Epithelial cell of prostate (primary cell): ENCODE measurements at places on chromosomes 7 and 10.

DNA sequence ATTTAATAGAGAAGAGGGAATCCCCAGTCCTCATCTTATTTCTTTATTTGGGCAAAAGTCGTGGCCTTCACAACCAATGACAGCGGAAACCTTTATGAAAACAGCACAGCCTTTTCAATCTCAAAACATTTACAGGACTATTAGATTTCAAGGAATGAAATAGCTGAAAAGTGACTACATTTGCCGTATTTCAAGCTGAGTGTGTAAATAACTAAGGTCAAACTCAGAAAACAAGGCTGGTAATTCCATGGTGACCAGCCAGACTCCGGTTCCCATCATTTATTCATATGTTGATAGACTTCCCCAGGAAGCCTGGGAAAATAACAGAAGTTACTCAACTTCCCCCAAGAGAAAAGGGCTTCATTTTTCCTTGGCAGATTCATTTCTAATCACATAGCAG, 457.3 kb upstream of the NFE2L3 start:
- no peak for DNase-seq

DNA sequence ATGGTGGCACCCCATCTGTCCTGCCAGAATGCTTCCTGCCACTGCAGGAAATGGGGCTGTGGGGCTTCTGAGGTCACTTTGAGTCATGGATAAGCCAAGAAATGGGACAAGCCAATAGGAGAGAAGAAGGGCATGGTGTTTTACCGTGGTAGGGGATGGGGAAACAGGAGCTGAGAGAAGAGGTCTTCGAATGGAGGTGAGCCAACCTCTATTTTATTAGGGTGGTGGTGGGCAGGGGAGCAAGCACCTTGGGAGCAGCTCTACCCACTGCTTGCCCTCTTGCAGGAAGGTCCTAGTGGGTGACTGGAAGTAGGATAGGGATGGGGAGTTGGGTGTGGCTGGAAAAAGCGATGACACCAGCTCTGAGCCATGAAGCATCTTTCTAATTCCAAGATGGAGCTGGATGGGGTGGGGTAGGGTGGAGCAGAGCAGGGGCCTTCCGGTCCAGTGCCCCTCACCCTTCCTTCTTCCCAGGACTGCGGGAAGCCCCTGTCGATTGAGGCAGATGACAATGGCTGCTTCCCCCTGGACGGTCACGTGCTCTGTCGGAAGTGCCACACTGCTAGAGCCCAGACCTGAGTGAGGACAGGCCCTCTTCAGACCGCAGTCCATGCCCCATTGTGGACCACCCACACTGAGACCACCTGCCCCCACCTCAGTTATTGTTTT, 9.1 kb downstream of the ZYX start:
- no peak for DNase-seq

DNA sequence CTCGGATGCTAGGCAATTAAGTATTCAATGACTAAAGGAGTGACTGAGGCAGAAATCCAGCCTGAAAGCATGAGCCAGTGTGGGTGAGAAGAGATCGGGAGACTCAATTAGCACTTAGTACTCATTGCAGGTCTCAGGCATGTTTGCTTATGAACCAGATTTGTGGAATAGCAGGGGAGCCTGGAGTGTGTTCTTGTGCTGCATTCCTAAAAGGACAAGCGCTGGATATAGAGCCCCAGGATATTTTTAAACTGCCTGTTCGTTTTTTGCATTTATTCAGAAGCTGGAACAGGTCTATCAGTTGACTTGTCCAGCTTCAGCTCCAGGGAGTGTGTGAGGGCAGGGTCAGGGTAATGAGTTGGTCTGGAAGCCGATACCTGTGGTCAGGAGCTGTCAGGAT, 120.3 kb downstream of the BMPER start:
- no peak for DNase-seq

GRCh38 chr10:30775779-30776591, 146.4 kb upstream of the LYZL2 start:
- no peak for DNase-seq

GRCh38 chr10:72736176-72736827, 44.4 kb downstream of the MCU start:
- DNase-seq: no peak

- no peak for DNase-seq
Measured at GRCh38 chr7:44681645-44682044, 67.0 kb upstream of the ZMIZ2 start.

- no peak for DNase-seq
Measured at GRCh38 chr10:76675951-76676587, 961.5 kb downstream of the KCNMA1 start.

GRCh38 chr7:74439541-74439940, 14.2 kb upstream of the GTF2IRD1 start:
- no peak for DNase-seq

GRCh38 chr10:14671386-14671831, 103.3 kb downstream of the FAM107B start:
- no peak for DNase-seq

DNA sequence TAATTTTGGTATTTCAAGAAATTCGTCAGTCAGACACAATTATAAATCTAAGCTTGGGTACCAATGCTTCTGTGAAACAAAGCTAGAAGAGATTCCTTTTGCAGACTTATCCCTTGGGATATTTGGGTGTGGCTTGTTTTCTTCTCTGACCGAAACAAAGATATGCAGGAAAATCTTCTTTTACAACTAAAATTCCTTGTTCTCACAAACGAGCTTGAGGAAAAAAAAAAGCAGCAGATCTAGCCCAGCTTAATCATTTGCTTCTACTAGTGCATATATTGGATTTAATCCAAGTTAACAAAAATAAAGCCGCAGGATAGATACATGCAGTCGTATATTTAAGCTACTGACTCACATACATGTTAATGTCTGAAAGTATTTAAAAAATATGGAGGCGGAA, 104.2 kb downstream of the PRTFDC1 start:
- no peak for DNase-seq

- no peak for DNase-seq
Measured at GRCh38 chr10:132724446-132724845, 61.5 kb downstream of the NKX6-2 start.

- no peak for DNase-seq
Measured at GRCh38 chr10:13483073-13483472, 45.7 kb downstream of the BEND7 start.

- DNase-seq: no peak
Measured at GRCh38 chr7:49151146-49151545, 226.8 kb downstream of the CDC14C start.

DNA sequence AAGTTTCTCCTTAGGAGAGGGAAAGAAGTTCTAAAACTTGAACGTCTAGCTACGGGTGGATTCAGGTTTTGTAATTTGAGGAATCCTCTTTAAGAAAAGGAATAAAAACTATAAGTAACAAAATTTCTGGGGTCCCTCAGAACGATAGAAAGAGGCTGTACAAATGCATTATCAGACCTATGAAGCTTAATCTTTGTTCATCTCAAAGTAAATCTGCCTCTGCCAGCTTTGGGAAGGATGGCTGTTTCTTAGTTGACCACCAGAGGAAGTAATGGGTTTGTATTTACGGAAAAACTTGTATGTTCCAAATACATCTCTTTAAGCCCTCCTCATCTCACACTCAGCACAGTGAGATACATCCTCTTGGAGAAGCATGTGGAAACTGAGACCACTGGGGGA, 864 bp downstream of the PSTK start:
- DNase-seq: no peak

- no peak for DNase-seq
Measured at GRCh38 chr10:30529373-30529998, 95.5 kb downstream of the MAP3K8 start.

- no peak for DNase-seq
Measured at GRCh38 chr7:28121496-28121895, 59.1 kb downstream of the JAZF1 start.

GRCh38 chr7:90624225-90624911, 28.2 kb downstream of the CDK14 start:
- no peak for DNase-seq

DNA sequence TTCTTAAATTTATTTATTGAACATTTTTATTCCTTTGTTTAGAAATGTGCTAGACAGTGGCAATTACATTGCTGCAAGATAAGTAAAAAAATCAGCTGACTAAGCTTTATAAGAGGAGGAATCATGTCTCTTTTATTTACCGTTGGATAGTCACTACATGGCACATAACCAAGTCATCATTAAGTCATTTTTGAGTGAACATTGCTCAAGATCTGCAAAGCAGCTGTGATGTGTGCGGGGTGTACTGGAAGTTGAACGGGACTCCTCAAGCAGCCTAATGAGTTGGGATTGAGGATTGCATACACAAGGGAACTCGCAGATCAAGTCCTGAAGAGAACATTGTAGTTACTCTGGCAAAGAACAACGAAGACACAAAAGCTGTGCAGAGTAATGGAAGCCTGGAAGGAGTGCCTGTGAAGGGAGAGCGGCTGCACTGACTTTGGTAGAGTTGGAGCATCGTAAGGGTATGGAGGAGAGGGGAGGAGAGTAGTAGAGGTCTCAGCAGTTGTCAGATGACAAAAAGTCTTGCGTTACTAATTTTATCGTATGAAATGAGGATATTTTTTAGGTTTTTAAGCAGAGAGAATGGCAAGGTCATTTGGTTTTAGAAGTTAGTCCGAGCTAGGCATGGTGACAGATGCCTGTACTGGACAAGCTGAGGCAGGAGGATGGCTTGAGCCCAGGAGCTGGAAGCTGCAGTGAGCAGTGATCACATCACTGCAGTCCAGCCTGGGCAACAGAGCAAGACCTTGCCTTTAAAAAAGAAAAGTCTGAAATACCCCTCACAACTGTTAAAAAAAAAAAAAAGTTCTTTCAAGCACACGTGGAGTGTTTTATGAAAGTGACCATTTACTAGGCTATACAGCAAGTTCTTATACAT, 95.1 kb downstream of the BMPR1A start:
- DNase-seq: peak; percentile 22

DNA sequence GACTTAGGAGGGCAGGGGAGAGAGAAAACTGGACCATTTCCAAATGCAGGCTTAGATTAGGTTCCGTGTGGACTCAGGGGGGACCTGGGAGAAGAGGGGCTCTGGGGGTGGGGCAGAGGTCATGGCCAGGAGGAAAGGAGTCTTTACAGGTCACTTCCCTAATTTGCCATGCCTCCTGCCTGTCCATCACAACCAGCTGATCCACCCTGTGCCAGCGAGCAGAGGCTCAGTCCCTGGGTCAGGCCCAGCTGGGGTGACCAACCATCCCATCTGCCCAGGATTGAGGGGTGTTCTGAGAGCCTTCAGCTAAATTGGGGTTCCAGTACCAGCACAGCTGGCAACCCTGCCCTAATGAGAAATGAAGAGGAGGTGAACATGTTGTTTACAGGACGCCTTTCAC, 84.6 kb upstream of the CACUL1 start:
- no peak for DNase-seq

DNA sequence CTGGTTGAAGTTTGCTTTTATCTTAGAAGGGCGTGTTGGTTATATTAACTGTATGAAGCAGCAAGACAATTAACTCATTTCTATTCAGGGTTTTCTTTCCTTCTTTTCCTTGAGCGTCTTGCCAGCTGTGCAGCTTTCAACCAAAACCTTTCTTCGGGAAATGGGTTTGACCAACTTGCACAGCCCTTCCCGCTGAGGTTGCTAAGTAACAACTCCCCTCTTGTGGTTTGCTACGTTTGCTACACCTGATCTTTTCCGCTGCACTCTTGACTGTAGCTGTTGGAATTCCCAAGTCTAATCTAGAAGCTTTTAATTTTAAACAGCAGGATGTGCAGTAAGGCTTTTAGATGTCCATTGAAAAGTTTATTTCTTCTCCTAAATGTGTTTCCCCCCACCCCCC, 116.9 kb downstream of the CDCA7L start:
- DNase-seq: no peak

DNA sequence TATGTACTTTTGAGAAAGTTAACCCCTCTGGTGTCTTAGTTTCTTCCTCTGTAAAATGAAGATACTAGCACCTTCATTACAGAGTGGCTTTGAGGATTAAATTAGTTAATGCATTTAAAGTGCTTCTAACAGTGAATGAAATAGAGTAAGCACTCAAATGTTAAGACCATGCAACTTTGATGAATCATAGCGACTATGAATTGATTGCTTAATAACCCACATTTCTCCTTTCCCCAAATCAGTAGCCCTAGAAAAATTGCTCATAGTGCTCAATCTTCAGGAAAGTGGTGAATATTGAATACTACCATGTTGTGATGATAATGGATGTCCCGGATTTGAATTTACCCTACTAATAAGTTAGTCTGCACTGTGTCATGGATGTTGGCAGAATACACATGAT, 48.1 kb downstream of the CD36 start:
- no peak for DNase-seq

DNA sequence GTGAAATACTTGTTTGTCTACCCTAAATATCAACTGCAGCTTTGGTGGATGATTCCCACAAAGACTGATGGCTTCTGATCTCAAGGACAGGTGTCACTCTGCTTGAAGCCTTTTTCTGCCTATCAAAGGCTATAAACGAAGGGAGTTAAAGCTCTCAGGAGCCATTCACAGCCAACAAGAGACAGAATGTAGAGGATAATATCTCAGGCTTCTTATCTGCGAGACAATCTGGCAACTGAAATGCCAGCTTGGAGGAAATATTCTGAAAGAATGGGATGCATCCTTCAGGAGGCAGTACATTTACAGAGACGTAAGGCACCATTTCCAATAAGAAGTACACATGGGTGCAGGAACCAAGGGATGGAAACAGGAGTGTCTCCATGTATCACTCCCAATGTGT, 549.4 kb downstream of the GPAM start:
- no peak for DNase-seq

DNA sequence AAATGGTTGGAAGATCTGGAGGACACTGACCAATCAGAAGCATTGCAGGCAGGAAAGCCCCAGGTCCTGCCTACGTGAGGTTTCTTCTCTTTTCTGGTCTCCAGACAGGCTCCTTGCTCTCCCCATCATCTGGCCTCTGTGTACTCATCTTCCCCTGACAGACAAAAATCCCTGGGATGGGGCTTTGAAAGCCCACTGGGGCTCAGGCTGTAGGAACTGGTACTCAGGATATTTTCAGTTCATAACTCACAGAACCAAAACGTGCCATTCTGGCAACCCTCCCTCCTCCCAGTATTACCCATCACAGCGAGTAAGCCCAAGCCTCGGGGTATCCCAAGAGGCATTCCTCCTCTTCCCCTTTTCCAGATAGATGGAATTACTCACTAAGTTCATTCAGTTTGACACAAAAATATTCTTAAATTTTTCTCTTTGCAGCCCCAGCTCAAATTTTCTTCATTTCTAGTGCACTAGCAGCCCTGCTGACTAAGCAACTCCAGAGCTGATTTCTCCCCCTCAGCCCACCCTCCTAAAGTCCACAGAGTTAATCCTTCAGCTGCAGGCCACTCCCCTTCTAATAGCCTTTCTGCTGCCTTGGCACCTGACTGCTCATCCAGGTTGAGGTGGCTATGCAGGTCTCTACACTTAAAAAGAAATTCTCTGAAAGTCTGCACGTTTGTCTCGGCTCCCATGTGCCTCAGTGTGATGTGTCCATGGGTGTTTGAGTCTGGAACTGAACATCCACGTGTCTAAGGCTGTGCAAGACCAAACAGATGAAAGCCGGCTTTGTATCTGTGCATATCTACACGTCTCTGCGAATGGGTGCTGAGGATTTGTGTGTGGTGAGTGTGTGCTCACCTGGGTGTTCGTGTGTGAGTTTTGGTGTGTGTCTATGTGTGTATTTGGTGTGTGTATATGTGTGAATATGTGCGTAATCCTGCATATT, 331.4 kb downstream of the CCSER2 start:
- no peak for DNase-seq
